ENCODE measurements at places on chromosomes 16 and 17. TPM values are rescaled to one million over a fixed set of nuclear protein-coding genes. Genes with fewer than 3 reads are reported as not detected.

CCL8 gene
- not detected for total RNA-seq

TRAP1 gene
- total RNA-seq, result 158 TPM

ABCC3 gene
- total RNA-seq, result 6.3 TPM

CHD9NB gene
- total RNA-seq, result 1.5 TPM

SLFN12L gene
- not detected for total RNA-seq

GRCh38 chr17:17883801-17884200 is 47.0 kb upstream of the SREBF1 start:
- DNase-seq, result no peak

GRCh38 chr16:16164243-16164642 is 59.1 kb downstream of the ABCC6 start:
- no peak for DNase-seq

GRCh38 chr17:42312285-42313130 is 24.2 kb downstream of the STAT5A start:
- DNase-seq, result no peak

PSMD11 gene
- 90.3 TPM for total RNA-seq

DNA sequence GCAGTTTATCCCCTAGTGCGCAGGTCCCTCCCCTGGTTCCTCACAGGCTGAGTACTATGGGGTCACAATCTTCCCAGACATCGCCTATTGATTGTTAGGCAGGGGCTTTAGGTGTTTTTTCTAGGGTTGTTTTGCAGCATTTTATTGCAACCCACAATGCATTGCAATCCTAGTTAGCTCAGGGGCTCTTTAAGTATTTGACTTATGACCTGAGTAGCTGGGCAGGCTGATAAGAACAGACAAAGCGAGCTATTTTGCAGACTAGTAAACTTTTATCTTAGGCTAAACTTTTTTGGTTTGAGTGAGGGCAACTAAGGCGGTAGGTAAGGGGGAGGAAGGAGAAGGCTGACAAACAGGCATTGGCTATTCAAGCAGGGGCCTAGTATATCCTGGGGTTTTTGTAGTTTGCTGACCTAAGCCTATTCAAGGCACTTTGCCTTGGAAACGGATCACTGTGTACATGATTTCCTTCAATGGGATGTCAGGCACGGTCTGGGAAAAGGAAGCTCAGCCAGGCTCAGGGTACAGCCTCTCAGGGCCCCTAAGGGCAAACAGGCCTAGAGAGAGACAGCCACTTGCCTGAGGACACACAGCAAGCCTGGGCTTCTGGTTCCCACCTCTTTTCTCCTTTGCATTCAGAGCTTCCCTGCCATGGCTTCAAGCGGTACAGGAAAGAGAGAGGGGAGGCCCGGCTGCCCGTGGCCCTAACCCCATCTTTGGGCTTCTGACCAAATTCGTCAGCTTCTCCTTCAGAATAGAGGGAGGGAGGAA is 6.4 kb downstream of the DRC7 start:
- DNase-seq, result no peak

DNA sequence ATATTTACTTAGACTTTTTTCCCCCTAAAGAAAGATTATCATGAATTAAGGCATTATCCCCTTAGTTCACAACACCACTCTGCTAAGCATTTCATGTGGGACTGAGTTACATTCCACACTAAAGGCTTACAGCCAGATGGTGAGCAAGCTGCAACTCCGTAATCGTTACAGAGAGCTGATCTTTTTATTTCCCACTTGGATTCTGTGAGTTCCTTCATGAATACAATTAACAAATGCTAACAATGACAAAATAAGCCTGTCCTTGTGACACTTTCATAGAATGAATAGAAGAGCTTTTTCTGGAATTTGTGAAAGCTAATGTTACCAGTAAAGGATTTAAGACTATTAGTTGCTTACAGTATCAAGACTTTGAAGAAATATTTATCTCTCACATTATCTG is 8.7 kb downstream of the OGFOD1 start:
- DNase-seq, result no peak

DNA sequence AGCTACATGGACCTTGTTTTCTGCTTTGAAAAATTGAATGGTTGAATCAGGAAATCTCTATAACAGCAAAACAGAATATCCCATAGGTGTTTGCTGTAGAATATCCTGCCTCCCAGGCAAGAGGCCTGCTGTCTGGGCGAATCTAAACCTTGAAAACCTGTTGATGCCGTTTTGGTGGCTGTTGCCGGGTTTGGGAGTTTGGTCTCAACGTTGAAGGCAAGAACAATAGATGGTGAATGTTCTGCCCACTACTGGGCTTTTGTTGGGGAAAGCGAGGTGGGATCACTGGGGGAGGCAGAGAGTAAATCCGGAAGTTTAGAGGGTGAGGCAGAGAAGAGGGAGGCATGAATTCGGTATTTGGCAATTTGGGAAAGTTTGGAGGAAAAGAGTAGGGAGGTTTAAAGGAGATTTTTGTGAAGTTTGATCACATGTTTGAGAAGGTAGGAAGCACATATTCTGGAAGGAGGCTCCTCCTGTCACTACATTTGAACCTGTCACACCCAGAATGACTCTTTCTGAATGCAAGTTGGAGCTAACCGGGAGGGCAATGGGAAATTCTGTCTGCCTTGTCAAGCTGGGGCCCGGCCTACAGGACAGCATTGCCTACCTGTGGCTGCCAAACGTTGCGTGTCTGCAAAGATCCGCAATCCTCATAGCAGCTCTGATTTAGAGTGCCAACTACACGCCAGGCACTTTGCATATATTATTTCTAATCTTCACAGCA is 46.5 kb downstream of the GPRC5B start:
- no peak for DNase-seq

DNA sequence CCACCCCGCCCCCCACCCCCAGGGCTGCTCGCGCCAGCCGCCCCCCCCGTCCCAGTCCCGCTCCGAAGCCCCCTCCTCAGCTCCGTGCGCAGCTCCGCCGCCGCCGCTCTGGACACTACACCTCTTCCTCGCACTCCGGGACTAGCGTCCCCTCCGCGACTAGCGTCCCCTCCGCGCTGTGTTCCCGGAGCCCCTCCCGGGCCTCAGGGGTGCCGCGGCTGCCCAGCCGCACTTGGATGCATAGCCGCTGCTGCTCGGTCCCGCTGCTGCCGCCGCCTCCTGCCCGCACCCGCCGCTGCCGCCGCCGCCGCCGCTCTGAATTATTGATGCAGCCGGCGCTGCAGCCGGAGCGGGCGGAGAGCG is at the start of gene CBLN1:
Gene CBLN1 (minus strand): TSS at position 359 of the 363 bp plus-strand sequence. CDS start 373 bp downstream, outside the sequence.
- DNase-seq, result no peak

GRCh38 chr17:49748791-49749190 is 15.1 kb downstream of the FAM117A start:
- peak; percentile 77 for DNase-seq

CDH16 gene
- 0.14 TPM for total RNA-seq

GRCh38 chr16:50741225-50741780 is 583 bp upstream of the CYLD start:
- DNase-seq, result no peak

GRCh38 chr17:156094-156621 is 18.8 kb downstream of the SCGB1C2 start:
- DNase-seq, result no peak

PLXDC1 gene
- not detected for total RNA-seq

DNA sequence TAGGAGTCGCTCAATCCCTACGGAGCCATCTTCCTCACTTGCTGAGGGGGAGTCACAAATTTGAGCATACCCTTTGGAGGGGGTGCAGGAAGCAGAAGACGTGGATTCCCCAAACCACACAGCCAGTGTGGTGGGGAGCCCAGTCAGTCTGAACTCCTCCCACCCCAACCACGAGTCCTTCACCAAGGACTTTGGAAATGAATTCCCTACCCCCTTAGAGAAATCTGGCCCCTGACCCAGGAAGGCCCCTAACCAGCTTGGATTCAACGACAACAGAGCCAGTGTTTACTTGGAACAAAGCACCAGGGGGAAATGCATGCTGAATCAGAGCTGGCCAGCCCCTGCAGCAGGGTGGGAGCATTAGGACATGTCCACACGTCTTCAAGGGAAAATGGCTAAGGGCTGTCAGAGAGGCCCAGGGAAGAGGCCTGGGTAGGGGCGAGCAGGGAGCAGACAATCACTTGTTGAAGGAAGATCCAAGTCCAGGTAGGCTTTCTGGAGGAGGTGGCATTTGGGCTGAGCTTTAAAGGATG is 5.5 kb upstream of the TMEM92 start:
- no peak for DNase-seq

CORO6 gene
- 4.4 TPM for total RNA-seq

DNA sequence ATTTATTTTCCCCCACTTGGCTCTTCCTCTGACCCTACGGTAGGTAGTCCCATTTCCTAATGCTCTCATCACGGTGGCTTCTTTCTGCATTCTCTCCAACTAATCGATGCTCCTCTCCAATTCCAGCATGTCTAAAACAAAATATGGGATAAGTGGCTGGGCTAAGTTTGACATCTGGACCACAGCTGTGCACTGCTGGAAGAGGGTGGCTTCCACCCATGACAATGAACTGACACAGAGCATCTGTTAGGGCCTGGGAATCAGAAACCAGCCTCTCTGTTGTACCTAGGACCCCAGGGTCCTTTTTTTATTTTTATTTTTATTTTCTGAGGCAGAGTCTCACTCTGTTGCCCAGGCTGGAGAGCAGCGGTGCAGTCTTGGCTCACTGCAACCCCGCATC is 29.0 kb upstream of the SLC39A11 start:
- no peak for DNase-seq

DNA sequence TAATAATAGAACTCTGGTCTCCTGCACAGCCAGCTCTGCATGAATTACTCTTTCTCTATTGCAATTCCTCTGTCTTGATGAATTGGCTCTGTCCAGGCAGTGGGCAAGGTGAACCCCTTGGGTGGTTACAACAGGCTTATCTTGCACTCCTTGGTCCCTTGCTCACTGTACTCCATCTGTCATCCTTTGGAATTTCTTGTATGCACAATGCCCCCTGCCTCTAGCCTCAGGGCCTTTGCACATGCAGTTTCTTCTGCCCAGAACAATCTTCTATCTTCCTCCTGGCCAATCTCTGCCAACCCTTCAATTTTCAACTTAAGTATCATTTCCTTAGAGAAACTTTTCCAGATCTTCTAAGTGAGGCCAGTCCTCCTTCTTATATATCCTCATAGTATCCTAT is 114.7 kb upstream of the NLRP1 start:
- DNase-seq, result no peak

Measured in epithelial cell of proximal tubule (primary cell).